ENCODE measurements at places on chromosomes 11 and 22.

DNA sequence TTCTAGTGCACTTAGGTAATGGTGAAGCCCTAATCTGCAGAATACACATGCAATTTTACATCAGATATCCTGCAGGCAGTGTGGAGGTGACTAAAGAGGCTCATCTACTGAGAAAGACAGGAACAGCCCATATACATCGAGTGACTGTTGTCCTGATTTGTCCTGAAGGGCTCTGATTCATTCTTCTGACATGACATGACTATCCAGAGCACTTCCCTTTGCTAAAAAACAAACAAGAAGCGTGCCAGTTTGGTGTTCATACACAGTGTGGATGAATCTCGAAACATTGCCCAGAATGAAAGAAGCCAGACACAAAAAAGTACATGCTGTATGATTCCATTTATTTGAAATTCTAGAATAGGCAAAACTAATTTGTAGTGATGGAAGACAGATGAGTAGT is 48.0 kb upstream of the AMPD3 start:
- no peak for DNase-seq

DNA sequence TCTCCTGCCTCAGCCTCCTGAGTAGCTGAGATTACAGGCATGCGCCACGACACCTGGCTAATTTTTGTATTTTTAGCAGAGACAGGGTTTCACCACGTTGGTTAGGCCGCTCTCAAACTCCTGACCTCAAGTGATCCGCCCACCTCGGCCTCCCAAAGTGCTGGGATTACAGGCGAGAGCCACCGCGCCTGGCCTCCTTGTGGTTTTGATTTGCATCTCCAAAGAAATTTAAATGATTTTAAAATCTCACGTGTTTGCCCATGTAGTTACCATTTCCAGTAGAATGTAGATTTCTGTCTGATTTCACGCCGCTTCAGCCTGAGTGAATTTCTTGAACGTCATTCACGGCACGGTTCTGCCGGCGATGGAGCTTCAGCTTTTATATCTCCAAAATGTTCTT is 55.8 kb downstream of the IGF2 start:
- DNase-seq: no peak

GRCh38 chr11:21969841-21970240 is 223.0 kb upstream of the ANO5 start:
- DNase-seq: no peak

DNA sequence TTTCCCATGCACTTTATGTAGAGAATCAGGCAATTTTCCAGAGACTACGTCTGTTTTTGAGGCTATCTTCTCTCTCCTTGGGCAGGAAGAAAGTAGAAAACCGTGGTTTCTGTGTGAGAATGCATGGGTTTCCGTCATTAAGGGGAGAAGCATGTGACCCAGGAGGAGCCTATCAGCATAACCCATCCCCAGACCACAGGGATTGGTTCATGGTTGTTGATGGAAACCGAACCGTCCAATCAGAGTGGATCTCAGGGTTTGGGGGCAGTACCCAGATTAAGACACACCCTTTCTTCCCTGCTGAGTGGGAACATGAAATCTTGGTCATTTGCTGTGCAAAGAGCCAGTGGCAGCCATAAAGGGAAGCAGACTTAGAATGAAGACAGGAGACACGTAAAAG is 517.8 kb downstream of the MN1 start:
- DNase-seq: no peak

- no peak for DNase-seq
Measured at GRCh38 chr11:11420191-11420898, 67.3 kb upstream of the CSNK2A3 start.

DNA sequence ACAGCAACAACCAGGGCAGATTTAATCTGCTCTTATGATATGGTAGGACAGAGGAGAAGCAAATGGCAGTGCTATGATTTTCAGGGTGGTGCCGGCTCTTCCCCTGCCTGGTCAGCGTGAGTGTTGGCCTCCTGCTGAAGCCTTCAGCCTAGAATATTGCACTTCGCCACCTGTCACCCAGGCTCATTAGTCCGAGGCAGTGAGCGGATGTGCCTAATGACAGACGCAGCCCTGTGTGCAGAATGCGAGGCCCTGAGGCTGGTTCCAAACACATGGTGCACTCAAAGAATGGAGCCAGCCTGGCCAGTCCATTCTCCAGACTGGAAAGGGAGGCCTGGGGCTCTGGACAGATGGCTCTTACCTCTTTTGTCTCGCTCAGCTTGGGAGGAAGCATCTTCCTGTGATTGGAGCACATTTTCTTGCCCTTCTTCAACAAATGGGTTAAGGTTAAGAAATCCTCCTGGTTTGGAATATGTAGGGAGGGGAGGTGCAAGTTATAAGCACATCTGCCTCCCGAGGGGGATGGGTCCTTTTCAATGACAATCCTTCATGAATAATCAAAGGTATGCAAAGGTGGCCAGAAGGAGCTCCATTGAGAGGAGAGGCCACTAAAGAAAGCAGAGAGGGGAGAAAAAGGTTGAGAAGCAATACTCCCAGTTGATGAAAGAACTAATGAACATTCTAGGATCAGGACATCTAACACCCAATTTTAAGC is 39.7 kb upstream of the GALNT18 start:
- no peak for DNase-seq

- DNase-seq: no peak
Measured at GRCh38 chr11:4134806-4135205, 40.2 kb downstream of the RRM1 start.

- no peak for DNase-seq
Measured at GRCh38 chr22:27224485-27225374, 567.3 kb downstream of the MIAT start.

- DNase-seq: no peak
Measured at GRCh38 chr11:117809236-117810055, 12.4 kb upstream of the DSCAML1 start.

DNA sequence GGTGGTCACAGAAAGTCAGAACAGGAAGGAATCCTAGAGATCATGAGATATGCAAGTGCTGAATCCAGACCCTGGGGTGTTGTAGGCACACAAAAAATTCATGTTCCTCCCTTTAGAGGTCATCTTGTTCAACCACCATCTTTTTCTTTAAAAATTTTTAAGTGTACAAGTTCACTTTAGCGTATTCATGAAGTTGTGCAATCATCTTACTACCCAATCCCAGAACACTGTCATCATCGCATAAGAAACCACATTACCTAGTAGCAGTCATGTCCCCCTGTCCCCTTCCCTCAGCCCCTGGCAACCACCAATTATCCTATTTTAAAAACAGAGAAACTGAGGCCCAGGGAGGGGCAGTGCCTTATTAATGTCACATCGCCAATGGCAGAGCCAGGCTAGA is 20.3 kb upstream of the WNT11 start:
- DNase-seq: no peak

DNA sequence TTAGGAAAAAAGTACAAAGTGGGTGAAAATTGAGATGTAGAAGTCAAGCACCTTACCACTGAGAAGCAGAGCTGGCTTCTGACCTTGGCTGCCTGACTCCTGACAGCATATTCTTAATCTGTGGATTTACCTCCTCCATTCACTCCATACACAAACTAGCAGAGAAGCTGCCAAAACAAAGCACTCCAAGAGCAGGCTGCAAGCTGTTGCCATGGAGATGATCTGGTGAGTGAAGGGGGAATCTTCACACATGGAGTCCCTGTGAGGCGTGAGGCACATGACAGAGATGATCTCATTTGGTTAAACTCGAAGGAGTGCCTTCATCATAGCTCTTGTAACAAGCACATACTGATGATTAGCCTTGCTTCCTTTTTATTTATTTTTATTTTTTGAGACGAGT is 16.1 kb downstream of the COMMD9 start:
- no peak for DNase-seq

DNA sequence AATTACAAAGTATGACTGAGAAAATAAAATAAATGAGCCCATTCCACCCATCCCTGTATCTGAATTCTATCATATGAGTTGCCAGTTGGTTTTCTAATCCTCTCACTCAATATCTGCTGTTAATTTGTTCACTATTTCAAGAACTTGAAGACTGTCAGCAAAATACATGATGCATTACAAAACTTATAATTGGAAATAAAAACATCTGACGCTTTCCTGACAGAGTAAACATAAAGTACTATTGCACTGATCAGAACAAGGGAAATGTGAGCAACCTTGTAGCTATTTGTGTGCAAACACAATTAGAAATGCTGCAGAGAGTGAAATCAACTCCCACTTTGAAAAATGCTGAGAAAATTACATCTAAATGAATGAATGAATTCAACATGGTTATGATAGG is 97.1 kb downstream of the MPPED2 start:
- no peak for DNase-seq

DNA sequence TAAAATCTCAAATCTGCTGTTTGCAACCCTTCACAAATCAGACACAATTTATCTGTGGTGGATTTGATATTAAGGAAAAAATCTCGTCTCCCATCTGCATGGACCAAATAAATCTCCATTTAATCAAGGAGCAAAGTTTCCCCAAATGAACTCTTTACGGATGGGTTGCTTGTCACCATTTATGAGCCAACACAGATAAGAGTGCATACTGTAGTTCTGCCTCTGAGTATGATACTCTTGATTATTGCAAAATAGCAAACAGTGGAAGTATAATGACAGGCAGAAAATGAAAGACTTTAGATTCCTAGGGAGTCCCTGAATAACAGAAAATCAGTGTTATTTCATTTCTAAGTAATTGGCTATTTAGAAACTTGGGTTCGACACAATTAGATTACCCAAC is 1395.9 kb downstream of the FAM181B start:
- no peak for DNase-seq

DNA sequence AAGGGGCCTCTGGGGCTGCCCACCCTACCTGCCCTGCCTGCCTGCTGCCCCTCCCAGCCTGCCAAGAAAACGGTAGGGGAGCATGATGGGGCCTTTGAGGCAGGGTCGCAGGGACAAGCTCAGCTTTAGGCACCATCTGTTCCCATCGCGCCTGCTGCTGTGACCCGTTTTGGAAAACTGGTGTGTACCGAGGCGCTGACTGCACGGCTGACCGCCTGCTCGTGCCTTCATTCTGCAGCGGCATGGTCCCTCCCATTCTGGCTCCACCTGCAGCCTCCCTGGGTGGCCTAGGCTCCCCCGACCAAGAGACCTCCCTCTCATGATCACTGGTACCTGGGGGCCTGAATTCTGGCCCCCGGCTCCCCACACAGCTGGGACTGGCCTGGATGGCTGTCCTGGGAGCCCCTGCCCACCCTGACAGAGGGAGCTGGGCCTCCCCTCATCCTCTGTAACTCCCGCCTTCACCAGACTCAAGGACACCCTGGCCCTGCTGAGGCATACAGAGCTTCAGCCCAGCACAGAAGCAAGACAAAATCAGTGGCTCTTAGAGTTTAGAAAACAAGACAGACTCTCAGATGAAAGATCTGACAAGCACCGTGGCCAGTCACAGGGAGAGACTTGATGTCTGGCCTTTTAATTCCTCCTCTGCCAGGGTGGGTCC is 6.5 kb upstream of the MYRF start:
- no peak for DNase-seq

DNA sequence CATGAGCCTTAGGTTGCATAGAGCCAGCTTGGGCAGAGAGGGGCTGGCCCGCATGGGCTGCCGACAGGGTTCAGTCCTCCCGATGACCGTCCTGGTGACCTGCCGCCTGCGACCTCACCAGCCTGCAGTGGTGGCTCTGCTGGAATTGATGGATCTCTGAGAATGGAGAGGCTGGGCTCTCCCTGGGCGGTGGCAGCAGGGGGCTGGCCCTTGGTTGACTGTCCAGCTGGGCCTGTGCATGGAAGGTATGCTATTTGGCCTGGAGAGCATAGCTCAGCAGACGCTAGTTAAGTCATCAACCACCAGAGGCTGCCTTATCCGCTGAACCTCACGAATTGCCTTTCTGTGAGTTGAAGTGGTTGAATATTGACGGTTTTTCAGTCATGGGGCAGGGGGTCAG is 19.7 kb downstream of the GRAMD4 start:
- DNase-seq: no peak

DNA sequence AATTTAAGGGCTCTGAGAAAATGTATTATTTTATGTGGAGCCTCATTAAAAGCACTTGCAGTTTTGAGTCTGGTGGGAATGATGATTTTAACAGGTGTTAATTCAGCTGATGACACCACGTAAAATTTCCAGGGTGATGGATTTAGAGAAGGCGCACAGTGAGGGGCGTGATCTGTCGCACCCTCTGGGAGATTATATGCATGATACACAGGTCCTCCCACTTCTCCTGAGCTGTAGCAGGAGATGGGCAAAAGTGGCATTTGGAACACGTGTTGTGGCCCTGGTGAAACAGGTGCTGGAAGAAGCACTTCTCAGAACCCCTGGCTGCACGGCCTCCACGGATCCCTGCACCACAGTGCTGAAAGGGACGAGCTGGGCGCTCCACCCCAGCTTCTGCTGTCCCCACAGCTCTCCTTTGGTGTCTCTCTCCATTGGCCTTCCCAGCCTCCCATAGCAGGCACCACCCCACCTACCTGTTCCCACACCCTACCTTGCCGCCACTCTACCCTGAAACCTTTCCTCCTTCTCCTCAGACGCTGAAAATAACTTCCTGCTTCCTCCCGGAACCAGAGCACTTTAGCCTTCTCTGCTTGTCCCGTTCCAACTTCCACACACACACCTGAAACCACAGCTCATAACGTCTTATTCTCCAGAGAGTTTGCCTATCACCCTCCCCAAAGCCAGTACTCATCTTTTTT is 6.9 kb upstream of the SORL1 start:
- no peak for DNase-seq

- no peak for DNase-seq
Measured at GRCh38 chr22:22161924-22162851, 82.4 kb upstream of the VPREB1 start.

DNA sequence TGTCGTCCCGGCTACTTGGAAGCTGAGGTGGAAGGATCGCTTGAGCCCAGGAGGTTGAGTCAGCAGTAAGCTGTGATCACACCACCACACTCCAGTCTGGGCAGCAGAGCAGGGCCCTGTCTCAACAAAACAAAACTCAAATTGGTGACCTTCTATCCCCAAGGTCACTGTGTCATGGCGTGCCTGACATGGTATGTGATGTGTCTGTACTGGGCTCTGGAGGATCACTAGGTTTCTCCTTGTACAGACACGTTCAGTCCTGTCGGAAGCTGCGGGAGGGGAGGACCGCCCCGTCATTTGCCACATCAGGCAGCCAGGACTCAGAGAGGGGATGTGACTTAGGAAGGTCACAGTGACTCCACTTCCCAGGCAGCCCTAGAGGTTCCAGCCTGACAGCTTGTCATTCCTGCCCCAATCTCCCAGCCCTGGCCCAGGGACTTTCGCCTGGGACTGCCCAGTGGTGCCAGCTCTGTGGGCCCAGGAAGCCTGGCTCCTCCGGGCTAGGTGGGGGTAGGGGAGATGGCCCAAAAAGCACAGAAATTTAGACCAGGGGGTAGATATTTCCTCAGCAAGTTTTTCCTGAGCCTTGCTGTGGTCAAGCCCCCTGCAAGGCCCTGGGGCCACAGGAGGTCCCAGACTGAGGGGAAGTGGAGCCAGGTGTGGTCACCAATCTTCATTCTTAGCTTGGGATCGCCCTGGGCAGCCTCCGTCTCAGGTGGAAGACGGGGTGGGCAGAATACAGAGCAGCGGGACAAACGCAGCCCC is 53.2 kb downstream of the TRIOBP start:
- DNase-seq: no peak

GRCh38 chr11:108545909-108546501 is 47.6 kb downstream of the EXPH5 start:
- DNase-seq: no peak

GRCh38 chr11:128524172-128524571 is 63.2 kb downstream of the ETS1 start:
- DNase-seq: no peak
